ENCODE measurements at places on chromosomes 3 and 15.

- DNase-seq: no peak
Observed at GRCh38 chr3:59872128-59872527, 822.3 kb upstream of the CFAP20DC start.

DNA sequence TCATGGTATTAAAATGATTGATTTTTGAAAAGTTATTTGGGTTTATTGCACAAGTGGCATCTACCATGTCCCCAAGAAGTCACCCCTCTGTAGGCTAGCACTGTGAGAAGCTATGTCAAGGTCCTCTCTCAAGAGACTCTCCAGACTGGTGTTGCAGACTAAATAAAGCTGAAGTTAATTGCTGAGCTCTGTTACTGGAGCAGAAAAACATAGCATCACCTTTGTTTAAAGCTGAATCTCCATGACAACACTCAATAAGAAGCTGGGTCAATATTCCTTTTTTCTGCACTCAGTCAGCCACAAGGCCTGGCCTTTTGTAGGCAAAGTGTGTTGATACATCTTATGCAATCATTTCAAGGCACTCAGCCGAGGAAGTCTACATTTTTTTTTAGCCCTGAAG lies 806.6 kb upstream of the LMCD1 start:
- no peak for DNase-seq

DNA sequence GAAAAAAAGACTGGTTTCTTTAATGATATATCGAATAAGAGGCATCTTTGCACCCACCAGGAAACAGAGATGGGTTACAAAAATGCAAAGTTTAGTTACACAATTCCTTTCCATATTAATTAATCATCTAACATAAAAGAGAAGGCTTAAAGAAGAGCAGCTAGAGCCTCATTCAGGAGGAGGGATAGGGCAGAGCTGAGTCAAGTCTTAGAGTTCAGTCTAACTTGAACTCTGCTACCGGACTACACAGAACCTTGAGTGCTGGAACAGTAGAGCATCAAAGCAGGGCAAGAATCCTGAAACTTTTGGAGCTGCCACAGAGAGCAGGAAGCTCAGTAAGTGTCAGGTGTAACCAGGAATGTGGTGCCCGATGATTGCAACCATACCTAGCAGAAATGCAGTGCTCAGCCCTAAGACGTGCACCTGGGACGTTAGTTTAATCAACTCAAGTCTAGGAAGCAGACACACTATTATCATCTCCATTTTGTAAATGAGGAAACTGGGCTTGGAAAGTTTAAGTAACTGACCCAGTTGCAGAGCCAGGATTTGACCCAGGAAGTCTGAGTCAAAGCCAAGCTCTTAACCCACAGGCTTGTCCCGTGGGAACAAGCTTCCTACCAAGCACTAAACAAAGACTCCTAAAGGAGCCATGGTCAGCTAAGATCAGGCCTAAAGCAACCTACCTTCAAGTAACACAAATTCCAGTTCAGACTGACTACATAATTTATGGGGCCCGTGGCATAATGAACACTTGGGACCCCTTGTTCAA lies 187.4 kb downstream of the FOXP1 start:
- no peak for DNase-seq

DNA sequence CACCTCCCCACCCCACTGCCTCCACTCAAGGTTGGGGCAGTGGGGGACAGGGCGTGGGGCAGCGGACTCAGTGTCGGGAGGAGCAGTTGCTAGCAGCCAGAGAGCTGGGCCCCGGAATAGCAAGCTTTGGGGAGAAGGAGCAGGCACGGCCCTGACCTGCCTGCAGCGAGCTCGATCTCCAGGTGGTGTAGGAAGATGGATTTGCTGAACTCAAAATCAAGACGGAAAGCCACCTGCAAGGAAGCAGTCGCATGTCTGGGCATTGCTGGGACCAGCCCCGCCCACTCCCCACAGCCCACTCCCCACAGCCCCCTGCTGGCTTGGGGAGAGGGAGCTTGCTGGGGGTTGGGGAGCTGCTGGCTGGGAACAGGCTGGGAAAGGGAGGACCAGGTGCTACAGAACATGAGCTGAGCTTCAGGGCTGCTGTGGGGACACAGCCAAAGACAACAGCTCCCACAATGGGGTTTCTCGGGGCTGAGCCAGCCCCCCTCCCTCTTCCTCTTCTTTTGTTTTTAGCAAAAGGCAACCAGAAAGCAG lies 38.0 kb downstream of the FEM1B start:
- DNase-seq: no peak

DNA sequence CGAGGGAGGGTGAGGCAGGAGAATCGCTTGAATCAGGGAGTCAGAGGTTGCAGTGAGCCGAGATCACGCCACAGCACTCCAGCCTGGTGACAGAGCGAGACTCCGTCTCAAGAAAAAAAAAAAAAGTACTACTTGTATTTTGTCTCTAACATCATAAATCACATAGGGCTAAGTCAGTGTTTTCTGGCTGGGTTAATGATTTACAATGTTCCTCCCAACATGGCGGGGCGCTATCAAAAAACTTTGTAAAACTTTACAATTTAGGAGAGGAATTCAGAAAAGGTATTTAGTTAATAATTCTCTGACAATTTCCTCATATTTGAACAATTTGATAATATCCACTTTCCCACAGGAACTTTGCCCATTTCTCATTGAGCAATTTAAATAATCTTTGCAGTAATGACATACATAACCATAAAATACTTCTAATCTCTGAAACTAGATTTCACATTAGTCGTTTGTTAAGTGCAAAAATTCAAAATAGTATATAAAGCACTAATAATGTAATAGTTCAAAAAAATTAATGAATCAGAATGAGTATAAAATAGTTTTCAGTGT lies 26.6 kb upstream of the B3GNT5 start:
- DNase-seq: no peak

- DNase-seq: no peak
Observed at GRCh38 chr3:141307351-141308059, 60.8 kb upstream of the ZBTB38 start.

DNA sequence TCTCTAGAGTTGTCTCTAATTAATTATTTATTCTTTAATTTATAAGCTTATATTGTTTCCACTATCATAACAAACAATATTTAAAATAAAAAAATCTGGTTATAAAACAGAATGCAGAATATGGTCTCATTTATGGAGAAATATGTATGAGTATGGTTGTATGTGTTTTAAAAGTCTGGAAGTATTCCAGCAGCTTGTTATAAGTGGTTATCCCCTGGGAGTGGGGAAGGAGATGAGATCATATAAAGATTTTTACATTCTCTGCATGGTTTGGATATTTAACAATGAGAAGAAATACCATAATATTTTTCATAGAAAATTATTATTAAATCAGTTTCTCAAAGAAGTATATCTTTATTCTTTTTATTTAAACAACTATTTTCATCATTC lies 135.4 kb upstream of the MB21D2 start:
- DNase-seq: no peak

DNA sequence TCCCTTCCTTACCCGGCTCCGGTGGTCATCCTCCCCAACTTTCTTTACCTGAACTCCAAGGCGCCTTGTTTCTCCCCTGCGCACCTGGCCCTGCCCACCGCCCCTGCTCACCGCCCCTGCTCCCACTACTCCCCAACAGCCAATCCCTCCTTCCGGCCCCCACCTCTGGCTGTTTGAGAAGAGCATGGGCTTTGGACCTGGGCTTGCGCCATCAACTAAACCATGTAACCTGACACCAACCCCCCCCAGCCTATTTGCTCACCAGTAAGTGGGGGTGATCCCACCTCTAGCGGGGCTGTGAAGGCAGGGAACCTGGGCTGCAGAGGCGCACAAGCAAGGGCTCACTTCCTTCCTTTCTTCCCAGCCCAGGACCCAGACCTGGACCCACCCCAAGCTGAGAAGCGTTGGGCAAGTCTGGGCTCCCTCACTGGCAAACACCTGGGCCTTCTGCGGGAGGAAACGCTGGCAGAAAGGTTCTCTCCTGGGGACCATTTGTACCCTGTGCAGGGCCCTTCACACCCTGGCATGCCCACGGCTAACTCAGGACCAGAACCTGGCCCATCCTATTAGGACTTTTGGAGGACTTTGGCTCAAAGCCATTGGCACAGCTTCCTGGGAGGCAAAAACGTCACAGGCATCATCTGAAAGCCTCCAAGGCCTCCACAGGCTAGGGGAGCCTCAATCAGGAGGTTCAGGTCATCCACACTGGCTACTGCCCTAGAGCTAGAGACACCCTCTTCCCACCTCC lies at the start of gene PLXNB1:
Gene PLXNB1, minus strand, starts transcription at position 127 of the 748 bp plus-strand sequence. CDS start 5,475 bp downstream, outside the sequence.
- DNase-seq: no peak

DNA sequence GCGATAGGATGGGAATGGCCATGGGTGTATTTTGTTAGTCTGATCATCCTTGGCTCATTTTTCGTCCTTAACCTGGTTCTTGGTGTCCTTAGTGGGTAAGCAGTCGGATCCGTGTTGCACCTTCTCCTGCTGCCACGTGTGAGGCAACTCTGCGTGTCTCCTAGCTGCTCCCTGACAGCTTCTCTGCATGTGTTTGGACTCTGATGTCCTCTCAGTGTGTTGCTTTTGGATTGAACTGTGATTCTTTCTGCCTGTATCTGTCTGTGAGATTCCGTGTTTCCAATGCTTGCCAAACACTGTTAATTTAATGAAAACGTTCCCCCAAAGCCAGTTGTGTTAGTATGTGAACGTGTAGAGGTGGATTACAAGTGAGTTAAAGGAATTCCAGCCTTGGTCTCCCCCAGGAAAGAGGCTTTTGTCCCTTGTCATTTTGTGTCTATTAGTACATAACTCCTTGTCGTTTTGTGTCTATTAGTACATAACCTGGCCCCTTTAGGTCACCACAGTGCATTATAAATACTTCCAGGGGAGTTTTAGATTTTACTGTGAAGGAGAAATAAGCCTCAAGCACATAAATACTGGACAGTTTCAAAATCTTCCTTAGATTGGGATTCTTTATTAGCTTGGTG lies 172.4 kb downstream of the CHDH start:
- DNase-seq: no peak

Data from cortex of kidney (tissue), 1 donor.